ENCODE measurements at places on chromosomes 12 and 14.

GRCh38 chr14:88079624-88080023 lies 74.7 kb downstream of the GPR65 start:
- no peak for DNase-seq

GRCh38 chr12:3204730-3205531 lies 127.8 kb downstream of the TSPAN9 start:
- no peak for DNase-seq

- DNase-seq: no peak
Measured at GRCh38 chr12:109716512-109717389, 3.1 kb downstream of the FAM222A start.

- DNase-seq: no peak
Measured at GRCh38 chr14:42665083-42665482, 1058.4 kb downstream of the LRFN5 start.

DNA sequence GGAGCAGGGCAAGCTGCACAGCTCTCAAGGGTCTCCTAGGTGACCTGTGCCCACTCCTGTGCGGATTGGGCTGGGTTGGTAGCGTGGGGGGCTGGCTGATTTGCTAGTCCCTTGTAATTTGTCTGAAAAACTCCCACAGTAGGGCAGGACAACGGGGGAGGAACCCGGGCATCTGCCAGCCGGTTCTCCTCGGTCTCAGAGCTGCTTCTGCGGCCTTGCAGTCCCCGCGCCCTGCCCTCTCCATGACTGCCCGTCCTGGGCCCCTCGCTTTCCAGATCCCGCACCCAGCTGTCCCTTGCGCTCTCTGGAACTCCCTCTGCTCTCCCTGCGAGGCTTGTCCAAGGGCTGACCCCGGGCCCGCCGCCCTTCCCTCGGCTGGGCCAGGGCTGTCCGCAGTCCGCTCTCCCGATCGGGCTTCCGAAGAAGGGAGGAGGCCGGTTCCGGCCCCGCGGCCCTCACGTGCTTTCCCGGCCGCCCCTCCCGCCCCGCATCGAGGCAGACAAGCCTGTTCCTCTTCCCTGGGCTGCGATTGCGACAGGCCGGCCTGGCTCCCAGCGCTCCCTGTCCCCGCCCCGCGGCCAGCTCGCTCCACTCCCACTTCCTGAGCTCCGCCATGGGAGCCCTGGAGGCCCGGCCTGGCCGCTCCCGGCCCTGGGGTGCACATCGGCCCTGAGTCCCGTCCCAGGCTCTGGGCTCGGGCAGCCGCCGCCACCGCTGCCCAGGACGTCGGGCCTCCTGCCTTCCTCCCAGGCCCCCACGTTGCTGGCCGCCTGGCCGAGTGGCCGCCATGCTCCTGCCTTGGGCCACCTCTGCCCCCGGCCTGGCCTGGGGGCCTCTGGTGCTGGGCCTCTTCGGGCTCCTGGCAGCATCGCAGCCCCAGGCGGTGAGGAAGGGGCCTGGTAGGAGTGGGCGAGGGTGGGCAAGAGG lies at the start of gene LTBR:
LTBR (plus strand) TSS at position 591 of the 927 bp plus-strand sequence; CDS start at position 788, 197 bp downstream.
- no peak for DNase-seq

DNA sequence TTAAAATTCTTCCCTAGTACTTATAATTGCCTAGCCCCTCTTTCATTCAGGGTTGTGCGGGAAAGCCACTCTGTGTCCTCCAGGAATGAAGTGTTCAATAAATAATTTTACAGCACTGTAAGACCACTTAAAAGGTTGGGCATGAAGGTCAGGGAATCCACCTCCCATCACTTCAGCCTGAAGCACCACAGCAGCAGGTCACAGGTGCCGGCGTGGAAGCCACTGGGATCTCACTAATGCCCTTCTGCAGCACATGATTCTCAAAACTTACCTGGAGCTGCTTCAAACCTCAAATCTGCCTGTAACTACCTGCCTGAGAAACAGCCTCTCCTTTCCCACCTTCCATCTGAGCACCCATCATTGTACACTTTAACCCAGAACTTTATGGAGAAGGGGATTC lies 159.5 kb downstream of the ANO4 start:
- DNase-seq: no peak

DNA sequence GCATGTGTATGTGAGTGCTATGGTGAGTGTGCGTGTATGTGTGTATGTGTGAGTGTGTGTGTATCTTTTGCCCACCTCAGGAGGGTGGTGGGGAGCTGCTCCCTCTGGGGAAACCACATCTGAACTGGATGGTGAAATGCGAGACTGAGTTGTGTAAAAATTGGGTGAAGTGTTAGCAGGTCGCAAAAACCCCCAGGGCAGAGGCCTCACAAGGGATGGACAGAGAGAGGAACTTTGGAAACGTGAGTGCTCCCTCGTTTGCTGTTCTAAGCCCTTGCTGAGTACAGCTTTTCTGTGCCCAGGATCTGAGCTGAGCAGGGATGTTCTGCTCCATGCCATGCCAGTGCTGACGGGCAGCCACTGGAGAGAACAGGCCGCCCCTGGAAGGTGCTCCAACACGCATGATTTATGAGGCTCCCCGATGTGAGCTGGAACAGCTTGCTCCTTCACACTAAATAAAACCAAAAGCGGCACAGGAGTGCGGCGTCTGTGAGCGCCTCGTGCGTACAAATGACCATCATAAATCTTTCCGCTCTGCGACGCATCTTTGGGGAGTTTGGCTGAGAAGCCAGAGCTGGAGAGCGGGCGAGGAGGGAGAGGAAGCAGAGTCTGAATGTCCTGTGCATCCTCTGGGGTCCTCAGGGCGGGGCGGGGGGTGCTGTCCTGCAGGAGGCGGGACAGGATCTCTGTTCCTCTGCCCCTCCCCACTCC lies 14.1 kb upstream of the GALNT9 start:
- DNase-seq: no peak

- no peak for DNase-seq
Measured at GRCh38 chr12:74890237-74890599, 319.4 kb downstream of the KCNC2 start.

DNA sequence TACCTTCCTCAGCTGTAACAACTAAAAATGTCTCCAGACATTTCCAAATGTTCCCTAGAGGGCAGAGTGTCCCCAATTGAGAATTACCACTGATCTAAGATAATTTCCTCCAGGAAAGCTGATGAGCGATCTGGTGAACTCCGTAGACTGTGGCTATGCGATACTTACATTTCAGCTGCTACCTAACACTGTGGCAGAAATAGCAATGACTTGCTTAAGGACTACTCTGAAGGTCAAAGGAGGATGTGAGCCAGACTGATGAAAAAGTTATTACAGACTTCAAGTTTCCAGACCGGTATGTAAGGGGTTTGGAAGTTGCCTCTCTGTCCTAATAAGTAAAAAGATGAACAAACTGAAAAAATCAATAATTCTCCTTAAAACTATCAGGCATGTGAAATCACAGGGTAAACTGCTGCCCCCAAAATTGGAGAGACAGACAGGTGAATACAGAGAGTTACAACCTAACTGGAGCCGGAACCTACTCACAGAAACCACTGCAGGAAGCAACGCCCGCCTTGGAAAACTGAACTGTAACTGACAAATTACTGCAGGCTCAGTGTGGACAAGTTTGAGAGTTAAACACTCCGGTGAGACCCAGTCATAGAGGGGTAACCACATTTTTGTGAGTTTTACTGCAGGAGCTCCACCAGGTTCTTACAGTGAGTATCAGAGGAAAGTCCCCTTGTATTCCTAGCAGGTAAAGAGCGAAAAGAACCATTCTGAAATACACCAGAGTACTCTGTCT lies 60.0 kb upstream of the PARP11 start:
- no peak for DNase-seq

DNA sequence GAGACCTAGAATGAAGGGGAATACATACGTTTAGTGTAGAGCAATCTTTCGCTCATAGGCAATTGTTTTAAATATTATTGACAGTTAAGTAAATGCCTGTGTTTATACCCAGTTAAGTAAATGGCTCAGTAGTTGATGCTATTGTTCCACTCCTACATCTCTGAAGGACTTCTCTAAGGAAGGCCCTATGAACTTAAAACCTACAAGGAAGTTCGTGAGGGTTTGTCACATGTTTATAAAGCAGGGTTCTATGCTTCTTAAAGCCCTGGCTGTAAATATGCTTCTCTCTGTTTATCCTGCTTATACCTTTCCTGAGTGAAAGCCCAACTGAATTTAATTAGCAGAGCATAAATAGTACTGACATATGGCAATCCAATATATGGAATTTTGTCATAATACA lies 282.1 kb upstream of the NPAS3 start:
- no peak for DNase-seq

DNA sequence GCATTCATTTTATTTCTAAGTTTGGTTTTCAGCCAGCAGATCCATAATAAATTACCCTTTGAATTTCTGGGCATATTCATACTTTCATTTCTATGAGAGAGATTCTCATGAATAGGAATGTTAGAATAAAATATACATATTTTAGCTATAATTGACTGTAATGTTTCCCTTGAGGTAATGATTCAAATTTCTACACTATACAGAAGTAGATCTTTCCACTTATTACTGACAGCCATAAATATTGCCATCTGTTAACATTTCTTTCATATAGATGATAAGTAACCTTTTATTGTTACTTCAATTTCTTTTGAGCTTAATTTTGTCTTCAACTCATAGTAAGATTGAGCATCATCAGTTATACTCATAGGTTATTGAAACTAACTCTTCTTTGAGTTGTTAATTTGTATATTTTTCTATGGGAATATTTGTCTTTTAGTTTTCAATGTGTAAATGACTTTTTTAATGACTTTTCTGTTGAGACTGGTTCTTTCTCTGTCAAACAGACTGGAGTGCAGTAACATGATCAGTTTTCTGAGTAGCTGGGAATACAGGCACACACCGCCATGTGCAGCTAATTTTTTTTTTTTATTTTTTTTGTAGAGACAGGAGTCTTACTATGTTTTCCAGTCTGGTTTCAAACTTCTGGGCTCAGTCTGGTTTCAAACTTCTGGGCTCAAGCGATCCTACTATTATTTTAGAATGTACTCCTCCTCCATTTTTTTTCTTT lies 991.6 kb downstream of the SLC6A15 start:
- DNase-seq: no peak

DNA sequence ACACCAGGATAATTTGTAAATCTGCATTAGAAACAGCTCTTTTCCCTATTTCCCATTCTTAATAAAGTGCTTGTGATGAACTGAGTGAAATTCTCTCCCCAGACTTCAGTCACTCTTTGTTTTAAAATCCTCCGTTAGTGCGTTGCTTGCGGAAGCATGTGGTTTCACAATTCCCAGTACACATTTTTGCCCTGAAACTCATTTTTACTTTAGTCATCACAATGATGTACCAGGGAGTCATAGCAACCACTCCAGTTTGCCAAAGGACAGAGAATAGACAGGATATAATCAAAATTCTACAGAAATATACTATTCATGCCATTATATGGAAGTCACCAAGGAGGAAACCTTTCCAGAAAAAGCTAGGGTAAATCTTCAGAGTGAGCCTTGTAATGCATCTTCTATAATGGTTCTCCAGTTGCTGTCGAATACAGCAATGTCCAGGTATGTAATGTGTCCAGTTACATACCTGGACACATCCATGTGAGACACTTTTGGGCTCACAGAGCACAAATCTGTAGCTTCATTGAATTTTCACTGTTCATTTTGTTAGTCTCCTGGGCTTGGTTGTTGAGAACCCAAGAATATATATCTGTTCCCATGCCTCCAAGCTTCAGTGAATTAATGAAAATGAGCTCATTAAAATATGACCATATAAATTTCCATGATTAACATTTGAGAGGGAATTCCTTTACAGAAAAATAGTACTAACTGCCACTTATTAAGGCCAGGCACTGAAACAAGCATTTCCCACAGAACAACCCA lies 57.8 kb downstream of the GPR135 start:
- DNase-seq: no peak

DNA sequence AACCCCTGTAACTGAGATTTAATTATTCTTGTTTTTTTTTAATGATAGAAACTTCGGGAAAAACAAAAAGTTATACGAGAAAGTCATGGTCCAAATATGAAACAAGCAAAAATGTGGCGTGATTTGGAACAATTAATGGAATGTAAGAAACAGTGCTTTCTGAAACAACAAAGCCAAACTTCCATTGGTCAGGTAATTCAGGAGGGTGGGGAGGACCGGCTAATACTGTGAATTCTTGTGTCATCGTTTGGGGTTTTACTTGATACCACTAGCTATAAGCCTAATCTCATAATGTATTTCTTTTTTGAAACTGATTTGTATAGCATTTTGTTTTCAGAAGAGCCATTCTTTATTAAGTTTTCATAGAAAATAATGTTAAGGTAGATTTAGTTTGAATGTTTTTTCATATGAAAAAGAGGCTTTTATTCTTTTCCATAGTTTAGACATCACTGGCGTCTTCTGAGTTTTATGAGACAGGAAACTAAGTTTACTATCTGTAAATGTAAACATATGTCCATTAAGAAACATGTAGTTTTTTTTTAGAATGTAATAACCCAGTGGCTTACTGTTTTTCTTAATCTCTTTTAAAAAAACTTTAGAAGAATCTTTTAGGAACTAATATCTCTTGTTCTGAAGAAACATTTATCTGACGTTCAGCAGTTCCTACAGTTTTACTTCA lies 62.9 kb upstream of the ATP2A2 start:
- DNase-seq: no peak

Data from activated CD8-positive, alpha-beta memory T cell treated with anti-CD3 and anti-CD28 coated beads for 48 hours (primary cell).